ENCODE measurements at places on chromosomes 16 and 17. TPM values are rescaled to one million over a fixed set of nuclear protein-coding genes. Genes with fewer than 3 reads are reported as not detected.

GRCh38 chr16:4383591-4384444 is 12.2 kb downstream of the VASN start:
- DNase-seq: no peak

- DNase-seq: no peak
Observed at GRCh38 chr17:40111221-40112128, 10.3 kb upstream of the MSL1 start.

GRCh38 chr17:39929646-39930407 is 2.3 kb downstream of the LRRC3C start:
- no peak for DNase-seq

DNA sequence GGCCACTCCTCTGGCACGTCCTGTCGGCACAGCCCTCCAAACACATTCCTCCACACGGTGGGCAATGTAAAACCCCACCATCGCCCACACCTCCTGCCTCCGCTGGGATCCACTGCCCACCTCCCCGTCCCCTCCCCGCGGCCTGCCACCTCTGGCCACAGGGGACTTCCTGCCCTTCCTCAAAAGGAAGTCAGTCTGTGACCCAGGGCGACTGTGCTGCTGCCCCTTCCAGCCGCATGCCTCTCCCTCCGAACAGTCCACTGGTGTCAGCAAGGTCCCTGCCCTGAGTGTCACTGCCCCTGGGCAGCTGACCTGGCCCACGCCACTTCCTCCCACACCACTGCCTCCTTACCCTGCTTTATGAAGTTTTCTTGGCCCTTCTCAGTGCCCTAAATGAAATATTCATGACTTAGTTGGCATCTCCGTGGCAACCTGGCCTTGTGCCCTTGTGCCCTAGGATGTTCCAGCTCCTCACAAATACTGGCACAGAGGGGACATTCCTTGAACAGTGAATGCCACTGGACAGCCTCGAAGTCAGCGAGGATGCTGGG is 2.0 kb downstream of the PLD6 start:
- no peak for DNase-seq

GRCh38 chr16:73056921-73057290 is 9.0 kb upstream of the ZFHX3 start:
- no peak for DNase-seq

- DNase-seq: no peak
Observed at GRCh38 chr16:10657925-10658324, 36.8 kb downstream of the TEKT5 start.

DNA sequence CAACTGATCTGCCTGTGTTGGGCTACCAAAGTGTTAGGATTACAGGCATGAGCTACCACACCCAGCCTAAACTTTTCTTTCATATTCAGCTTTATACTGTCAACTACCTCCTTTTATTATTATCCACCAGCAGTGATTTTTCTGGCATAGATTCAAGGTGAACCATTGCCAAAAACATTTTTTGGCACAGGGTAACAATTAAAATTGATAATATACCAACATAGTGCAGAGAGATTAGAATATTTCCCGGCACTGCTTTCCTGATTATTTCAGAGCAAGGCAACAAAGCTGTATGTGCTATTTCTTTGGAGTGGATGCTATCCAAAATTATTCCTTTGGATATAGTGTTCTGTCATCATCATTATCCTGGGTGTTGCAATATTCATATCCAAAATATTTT is 781.6 kb upstream of the SOX9 start:
- DNase-seq: no peak

DNA sequence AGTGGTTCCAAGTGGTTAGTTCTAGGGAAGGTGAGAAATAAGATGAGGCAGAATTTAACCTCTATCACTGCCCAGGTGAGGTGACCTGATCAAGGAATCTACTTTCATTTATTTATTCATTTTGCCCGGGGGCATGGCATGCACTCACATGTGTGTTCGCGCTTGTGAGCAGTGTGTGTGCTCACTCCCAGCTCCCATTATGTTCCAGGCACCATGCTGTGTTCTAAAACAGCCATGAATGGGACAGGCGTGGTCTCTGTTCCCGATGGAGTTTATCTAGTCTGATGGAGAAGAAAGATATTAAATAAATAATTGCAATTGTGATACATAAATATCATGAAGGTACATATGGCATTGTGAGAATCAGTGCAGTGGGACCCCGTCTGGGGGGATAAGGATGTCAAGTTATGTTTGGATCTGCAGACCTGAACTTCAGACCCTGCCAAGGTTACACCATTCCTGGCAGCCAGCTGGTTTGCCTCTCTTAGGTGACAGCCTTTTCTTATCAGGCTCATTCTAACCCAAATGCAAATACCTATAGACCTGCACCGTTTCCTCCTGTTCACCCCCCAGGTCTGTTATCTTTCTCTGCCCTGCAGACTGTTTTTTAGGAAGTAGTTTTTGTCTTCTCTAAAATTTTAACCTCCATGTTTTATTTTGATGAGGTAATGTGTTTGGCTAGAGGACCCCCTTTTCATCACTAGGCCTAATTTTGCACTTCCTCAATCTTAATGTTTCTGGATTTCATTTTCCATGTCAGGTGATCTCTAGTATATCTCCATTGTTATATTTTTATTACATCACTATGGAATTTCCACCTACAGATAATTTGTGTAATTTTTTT is 11.8 kb downstream of the CYB5B start:
- DNase-seq: no peak

DNA sequence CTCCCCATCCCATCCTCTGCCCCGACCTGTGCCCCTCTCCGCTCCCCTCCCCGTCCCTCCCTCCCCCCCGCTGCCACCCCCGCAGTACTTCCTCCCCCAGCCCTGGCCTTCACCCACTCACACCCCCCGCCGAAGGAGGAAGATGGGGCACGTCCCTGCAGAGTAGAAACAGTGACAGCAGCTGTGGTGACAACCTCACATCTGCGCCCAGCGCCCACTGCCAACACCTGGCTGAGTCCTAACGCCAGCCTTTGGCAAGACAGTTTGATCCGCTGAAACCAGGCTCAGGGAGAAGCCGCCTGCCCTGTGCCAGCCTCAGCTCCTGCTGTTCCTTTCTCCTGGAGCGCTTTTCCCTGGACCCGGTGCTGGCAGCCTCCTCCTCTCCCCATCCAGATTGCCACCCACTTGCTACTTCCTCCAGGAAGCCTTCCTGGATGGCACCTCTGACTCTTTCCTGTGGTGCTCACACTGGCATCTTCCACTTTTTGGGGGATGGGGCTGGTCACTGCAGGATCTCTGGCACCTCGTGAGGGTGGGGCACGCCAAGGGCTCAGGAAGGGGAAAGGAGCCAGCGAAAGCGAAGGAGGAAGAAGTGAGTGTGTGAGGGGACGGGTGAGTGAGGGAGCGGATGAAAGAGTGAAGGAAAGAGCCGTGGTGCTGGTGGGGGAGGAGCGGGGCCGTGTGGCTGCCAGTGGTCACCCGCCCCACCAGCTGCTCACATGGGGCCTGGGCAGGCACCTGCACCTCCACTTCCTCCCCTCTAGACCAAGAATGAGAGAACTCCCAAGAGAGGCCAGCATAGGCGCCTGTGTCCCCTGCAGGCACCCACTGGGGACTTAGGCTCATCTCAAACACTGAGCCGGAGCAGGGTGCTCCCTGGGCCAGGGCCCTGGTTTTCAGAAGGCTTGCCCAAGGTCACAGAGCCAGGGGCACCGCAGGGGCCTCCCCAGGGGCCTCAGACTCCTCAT is 27.0 kb downstream of the ZFPM1 start:
- no peak for DNase-seq

The MYO1C gene
- total RNA-seq: 131 TPM

The NKD1 gene
- total RNA-seq: 0.34 TPM

All from kidney epithelial cell (primary cell).